ENCODE measurements at places on chromosomes 4 and X. TPM values are rescaled to one million over a fixed set of nuclear protein-coding genes. Genes with fewer than 3 reads are reported as not detected.

DNA sequence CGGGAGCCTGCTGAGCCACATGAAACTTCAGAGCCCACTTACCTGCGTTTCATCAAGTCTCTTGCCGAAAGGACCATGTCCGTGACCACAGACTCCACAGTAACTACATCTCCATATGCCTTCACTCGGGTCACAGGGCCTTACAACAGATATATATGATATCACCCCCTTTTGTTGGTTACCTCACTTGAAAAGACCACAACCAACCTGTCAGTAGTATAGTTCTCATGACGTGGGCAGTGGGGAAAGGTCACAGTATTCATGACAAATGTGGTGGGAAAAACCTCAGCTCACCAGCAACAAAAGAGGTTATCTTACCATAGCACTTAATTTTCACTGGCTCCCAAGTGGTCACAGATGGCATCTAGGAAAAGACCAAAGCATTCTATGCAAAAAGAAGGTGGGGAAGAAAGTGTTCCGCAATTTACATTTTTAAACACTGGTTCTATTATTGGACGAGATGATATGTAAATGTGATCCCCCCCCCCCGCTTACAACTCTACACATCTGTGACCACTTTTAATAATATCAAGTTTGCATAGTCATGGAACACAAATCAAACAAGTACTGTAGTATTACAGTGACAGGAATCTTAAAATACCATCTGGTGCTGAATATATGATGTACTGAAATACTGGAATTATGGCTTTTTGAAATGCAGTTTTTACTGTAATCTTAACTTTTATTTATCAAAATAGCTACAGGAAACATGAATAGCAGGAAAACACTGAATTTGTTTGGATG lies 129.9 kb downstream of the TET2 start:
- no peak for DNase-seq
- peaks cover 39% of the 10 kb centered on the region for H3K36me3 ChIP-seq
- H3K27ac ChIP-seq = no peak overlapping the region
- H3K4me3 ChIP-seq = no peak overlapping the region

- peak overlapping the region; percentile 32 for H3K27ac ChIP-seq
- H3K4me3 ChIP-seq = no peak overlapping the region
- H3K36me3 ChIP-seq = no peaks in the 10 kb centered on the region
- H3K4me1 ChIP-seq = peaks cover 49% of the 10 kb centered on the region
Observed at GRCh38 chrX:40148385-40149285, 50.9 kb upstream of the BCOR start.

GUCY1A1 gene
- 123 TPM for total RNA-seq

GRCh38 chrX:27008486-27008885 lies 454.7 kb downstream of the PPP4R3C start:
- H3K4me1 ChIP-seq = peaks cover 5% of the 10 kb centered on the region
- no peaks in the 10 kb centered on the region for H3K36me3 ChIP-seq
- peak; percentile 41 for DNase-seq
- H3K4me3 ChIP-seq = no peak overlapping the region

- H3K27me3 ChIP-seq = no peaks in the 10 kb centered on the region
- no peak overlapping the region for H3K4me3 ChIP-seq
- no peak for DNase-seq
- no peaks in the 10 kb centered on the region for H3K4me1 ChIP-seq
- H3K36me3 ChIP-seq = no peaks in the 10 kb centered on the region
Observed at GRCh38 chrX:51917604-51918003, 24.2 kb downstream of the MAGED1 start.

DNA sequence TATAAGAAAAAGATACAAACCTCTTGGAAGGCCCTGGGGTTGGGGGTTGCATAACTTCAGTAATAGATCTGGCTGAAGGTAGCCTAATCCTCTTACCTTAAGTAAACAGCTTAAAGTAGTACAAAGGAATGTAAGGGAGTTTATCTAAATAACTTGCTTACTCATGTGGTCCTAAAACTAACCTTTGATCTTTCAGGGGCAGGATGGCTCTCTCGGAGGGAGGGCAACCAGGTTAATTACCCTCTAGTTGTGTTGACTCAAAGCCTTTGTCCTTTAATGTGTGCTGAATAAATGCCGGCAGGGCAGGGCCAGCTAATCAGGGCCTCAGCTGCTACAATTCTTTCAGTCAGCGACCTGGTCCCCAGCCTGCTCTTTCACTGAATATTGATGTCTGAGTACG lies 822.0 kb upstream of the SLIT2 start:
- H3K27ac ChIP-seq = no peak overlapping the region
- H3K4me3 ChIP-seq = no peak overlapping the region
- H3K4me1 ChIP-seq = no peaks in the 10 kb centered on the region
- H3K27me3 ChIP-seq = no peaks in the 10 kb centered on the region
- H3K36me3 ChIP-seq = no peaks in the 10 kb centered on the region

MTCP1 gene
- 2.3 TPM for total RNA-seq

GRCh38 chrX:68570598-68570997 lies 71.7 kb downstream of the YIPF6 start:
- H3K4me3 ChIP-seq = no peak overlapping the region
- H3K36me3 ChIP-seq = no peaks in the 10 kb centered on the region
- no peaks in the 10 kb centered on the region for H3K27me3 ChIP-seq
- H3K27ac ChIP-seq = no peak overlapping the region
- DNase-seq = no peak
- no peaks in the 10 kb centered on the region for H3K4me1 ChIP-seq

Measured in cardiac muscle cell (in vitro differentiated cells and primary cell).